ENCODE measurements at places on chromosomes 12 and 14.

DNA sequence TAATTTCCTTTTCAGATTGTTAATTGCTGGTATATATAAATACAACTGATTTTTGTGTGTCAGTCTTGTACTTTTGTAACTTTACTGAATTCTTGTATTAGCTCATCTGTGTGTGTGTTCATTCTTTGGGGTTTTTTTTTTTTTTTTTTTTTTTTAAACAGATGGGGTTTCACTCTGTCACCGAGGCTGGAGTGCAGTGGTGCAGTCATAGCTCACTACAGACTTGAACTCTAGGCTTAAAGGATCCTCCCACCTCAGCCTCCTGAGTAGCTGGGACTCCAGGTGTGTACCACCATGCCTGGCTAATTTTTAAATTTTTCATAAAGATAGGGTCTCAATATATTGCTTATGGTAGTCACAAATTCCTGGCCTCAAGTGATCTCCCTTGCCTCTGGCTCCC, 68.0 kb downstream of the WNK1 start:
- DNase-seq = peak; percentile 20

- DNase-seq = no peak
Observed at GRCh38 chr12:108400056-108400455, 60.9 kb upstream of the CMKLR1 start.

GRCh38 chr14:74945261-74945851, 10.0 kb downstream of the PGF start:
- peak; percentile 59 for DNase-seq

GRCh38 chr12:11958221-11959091, 112.3 kb upstream of the BCL2L14 start:
- DNase-seq = peak; percentile 72

- no peak for DNase-seq
Observed at GRCh38 chr12:29750131-29750927, 33.4 kb downstream of the TMTC1 start.

GRCh38 chr12:89962648-89963047, 254.0 kb upstream of the ATP2B1 start:
- no peak for DNase-seq

All from activated CD8-positive, alpha-beta T cell treated with anti-CD3 and anti-CD28 coated beads for 36 hours (primary cell).